ENCODE measurements at places on chromosomes 11 and 22.

- no peak for DNase-seq
Measured at GRCh38 chr11:106969644-106970355, 48.5 kb downstream of the GUCY1A2 start.

GRCh38 chr22:21450320-21450831 is 16.8 kb upstream of the TMEM191C start:
- no peak for DNase-seq

GRCh38 chr11:124493016-124493655 is 47.6 kb upstream of the OR8B8 start:
- no peak for DNase-seq

- peak; percentile 80 for DNase-seq
Measured at GRCh38 chr11:57638005-57638781, 11.5 kb downstream of the YPEL4 start.

DNA sequence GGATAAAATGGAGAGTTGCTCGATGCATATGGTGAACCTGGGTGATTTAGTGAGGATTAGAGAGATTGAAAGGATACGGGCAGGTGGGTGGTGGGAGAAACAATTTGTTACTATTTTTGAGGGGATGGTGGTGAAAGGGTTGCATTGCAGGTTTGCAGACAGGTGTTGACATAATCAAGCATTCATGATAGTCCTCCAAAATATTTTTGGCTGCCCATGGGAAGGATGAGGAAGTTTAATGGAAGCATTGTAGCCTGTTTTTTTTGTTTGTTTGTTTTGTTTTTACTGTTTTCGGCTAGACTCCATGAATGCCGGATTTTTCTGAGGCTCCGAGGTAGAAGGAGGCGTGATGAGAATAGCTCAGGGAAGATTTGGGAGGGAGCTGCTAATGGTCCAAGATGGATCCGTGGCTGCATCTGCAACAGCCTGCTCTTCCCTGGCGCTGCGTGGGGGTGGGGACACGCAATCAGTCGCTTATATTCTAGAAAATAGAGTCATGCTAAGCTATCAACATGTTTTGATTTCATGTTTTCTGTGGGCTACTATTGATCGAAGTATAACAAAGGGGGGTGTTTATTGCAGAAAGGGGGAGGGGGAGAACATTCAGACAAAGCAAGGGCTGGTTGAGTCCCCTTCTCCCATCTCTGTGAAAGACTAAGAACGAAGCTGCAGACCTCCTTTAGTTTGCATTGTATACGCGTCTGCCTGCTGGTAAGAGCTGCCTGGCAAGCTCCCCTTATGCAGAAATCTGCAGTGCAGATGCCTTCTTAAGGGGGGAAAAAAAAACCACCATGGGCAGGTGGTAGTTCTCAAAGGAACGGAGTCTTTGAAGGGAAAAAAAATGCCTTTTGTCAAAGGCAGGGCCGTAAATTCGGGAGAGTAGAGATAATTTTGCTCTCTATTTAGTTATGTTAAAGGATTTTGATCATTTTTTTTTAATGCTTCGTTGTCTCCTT is 1.0 kb downstream of the RTN3 start:
- DNase-seq = peak; percentile 42

DNA sequence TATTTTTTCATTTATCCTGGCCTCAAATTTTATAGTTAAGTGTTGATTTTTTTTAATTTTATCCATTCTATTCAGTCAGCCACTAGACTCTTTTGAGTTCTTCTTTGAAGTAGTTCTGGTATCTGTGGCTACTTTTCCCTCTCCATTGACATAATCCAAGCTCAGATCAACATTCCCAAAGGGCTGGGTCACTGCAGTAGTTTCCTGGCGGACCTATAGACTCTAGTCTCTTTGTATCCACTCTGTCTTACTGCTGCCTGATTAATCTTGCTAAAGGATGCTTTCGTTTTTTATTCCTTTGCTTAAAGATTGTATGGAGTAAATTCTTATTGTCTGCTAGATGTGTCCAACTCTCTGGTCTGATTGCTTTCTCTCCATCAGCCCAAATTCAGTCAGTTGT is 87.6 kb downstream of the UVRAG start:
- no peak for DNase-seq

GRCh38 chr22:35346596-35347220 is 34.2 kb upstream of the HMOX1 start:
- DNase-seq = no peak

- DNase-seq = no peak
Measured at GRCh38 chr11:61777234-61778090, 14.9 kb downstream of the TMEM258 start.

GRCh38 chr22:23062616-23063538 is 7.4 kb upstream of the GNAZ start:
- DNase-seq = no peak

- peak; percentile 23 for DNase-seq
Measured at GRCh38 chr11:65663639-65664200, 1.0 kb upstream of the RELA start.

- DNase-seq = peak; percentile 9
Measured at GRCh38 chr22:37951305-37951704, 2.1 kb downstream of the C22orf23 start.

DNA sequence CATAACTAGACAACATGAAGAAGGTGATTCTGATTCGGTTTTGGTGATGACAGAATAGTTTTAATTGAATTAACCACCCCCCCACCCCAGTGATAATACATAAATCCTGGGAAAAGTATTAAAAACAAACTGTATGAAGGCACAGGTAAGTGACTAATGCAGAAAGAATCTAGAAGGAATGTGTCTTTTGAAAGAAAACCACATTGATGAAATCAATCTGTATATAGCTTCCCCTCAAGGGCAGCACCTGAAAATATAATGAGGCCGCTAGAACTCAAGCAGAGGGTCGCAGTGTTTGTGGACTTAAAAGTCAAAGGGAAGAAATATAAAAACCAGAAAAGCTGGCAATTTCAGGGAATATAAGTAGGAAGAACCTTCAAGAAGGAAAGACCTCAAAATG is 580.5 kb upstream of the CHORDC1 start:
- DNase-seq = no peak

GRCh38 chr11:67732045-67732787 is 57.8 kb upstream of the ALDH3B2 start:
- peak; percentile 40 for DNase-seq

- no peak for DNase-seq
Measured at GRCh38 chr22:33083212-33083611, 25.0 kb upstream of the SYN3 start.

- DNase-seq = peak; percentile 28
Measured at GRCh38 chr11:95065336-95065735, 1.4 kb upstream of the SRSF8 start.

- DNase-seq = no peak
Measured at GRCh38 chr22:46393873-46394272, 58.4 kb downstream of the TRMU start.

- no peak for DNase-seq
Measured at GRCh38 chr22:36177160-36177559, 16.6 kb upstream of the APOL3 start.

DNA sequence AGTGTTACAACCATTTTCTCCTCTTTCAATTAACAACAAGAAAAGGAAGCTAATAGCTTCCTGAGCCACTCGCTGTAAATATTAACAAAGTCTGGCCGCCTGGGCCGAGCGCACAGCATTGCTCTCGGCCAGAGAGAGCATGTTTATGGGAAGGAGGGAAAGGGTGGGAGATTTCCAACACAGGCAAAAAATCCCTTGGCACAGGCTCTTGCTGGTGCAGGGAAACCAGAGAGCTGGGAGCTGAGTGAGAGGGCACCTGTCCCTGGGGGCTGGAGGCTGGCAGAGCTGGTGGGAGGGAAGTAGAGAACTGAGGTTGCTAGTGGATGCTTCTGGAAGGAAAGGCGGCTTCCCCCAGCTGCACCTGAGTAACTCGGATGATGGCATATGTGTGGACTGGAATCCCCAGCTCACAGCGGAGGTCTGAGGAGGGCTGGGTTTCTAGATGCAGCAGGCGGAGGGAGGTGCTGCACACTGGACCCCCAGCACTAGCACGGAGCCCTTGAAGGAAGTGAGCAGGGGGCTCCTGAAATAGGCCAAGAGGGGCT is 59.6 kb downstream of the FLRT1 start:
- no peak for DNase-seq

GRCh38 chr22:33350491-33350890 is 292.3 kb upstream of the SYN3 start:
- no peak for DNase-seq

DNA sequence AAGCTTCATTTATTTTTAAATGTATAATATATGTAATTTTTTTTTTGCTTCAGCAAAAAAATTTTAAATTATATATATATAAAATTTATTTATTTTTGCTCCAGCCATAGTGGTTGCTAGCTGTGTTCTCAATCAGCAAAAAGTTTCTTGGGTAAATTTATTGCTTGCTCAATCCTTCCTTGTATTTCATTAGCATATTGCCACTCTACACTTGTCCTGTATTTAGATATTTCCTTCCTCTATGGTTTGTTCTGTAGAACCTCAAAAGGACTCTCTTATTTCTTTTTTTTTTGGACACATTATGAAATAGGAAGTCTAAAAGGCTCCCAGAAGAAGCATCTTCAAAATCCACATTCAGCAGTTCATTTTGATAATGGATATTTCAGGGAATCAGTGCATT is 2.3 kb downstream of the PTPRJ start:
- DNase-seq = no peak

DNA sequence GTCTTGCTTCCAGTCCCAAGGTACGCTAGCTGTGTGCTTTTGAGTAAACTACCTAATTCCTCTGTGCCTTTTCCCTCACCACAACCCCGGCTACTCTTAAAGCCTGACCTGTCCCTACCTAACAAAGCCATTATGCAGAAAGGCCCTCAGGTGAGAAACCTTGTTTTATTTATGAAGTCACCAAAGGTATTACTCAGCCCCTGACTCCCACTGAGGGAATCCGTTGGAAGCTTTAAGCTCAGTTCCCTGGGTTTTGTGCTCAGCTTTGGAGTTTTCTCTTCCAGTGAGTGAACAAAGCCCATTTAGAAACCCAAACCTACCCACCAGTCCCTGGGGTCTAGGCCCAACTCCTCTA is 90.9 kb downstream of the APIP start:
- DNase-seq = no peak

GRCh38 chr11:35962369-35963138 is 18.7 kb downstream of the LDLRAD3 start:
- no peak for DNase-seq

DNA sequence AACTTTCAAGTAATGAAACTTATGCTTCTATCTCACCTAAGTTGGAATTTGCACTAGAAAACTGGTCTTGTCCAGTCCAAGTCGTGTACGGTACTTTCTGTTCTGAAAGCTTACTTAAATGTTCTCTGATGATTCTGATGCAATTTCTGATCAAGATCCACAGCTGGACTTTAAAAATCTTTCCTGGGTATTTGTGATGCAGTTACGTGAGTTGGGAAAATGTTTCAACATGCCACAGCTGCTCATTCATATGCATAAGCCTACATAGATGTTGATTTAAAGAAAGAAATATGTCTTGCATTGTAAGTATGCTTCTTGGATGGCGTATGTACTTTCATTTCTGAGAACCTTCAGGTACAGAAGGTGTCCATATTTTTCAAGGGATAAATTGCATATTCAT is 493.7 kb upstream of the CCDC90B start:
- no peak for DNase-seq

DNA sequence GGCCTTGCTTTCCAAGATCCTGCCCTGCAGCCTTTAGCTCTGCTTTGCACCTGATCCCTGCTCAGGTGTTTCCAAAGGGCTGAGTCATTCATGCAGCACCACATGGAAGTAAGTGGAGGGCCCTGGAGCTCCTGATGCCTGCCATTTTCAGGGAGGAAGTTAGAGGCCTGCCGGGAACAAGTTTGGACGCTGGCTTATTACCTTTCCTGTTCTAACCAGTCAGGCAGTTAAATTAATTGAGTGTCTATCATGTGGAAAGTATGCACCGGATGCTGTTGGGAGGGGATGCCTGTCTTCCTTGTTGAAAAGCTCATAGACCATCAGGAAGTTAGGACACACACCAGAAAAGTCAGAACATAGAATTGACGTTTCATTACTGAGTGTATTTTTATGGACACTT is 73.7 kb upstream of the PLET1 start:
- DNase-seq = peak; percentile 36

DNA sequence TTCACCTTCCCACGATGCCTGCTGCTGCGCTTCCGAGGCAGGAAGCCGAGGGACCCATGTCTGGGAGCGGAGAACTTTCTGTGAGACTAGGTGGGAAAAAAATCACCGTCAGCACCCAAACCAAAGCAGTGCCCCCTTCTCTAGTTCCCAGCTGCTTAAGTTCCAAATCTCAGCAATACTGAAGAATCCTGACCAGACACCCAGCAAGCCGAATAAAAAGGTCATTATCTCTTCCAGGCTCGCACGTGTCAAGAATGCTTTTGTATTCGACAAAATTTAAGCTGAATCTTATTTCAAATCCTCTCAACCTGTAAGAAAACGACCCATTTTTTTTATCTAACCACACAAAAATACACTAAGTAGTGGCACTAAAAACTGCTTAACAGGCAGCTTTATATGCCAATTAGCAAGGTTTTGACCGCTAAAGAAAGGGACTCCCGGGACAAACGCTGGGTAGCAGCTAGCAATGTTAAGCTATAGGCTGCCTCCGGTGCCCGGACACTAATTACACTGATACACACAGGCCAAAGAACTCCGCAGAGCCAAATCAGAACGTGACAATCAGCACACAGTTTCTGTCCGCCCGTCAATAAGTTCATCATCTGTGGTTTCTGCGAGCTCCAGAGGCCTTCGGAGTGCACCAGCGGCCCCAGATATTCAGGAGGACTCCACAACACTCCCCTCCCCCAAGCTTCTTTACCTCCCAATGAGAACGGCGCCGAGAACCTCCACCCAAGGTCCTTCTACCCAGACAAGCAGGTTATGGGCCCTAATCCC is 728 bp downstream of the RPL3 start:
- peak; percentile 45 for DNase-seq

DNA sequence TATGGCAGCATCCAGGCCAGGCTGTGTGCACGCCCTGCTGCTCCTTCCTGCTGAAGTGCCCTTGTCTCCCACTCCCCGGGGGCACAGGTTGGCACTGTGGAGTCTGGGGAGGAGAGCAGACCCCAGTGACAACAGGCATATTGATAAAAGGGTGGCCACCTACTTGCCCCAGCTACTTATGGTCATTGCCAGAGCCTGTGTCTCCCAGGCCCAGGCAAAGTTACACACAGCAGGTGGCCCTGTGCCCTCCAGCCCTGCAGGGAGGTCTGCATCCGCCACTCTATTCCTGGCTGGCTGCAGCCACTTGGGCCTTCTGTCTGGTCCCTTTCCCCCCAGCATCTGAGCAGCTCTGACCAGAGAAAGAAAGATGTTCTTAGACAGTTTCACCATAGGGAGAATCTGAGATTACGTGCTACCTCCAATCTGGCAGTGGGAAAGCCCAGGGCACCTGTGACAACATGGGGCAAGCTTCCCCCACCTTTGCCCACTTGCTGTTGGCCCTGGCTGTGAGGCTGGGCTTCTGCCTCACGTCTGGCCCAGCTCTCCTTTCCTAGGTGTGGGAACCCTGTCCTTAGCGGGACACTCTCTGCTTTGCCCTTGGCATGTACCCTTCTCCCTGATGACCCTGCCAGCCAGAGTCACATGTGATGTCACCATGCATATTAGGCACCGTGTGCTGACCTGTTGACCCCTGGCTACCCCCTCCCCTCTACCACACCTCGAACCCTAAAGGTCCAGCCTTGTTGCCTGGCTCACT is 25.3 kb upstream of the CSNK2A3 start:
- no peak for DNase-seq

- no peak for DNase-seq
Measured at GRCh38 chr22:34102633-34103032, 182.4 kb upstream of the LARGE1 start.
